ENCODE measurements at places on chromosomes 6 and 20.

- DNase-seq: peak; percentile 15
Observed at GRCh38 chr6:49556429-49556837, 6.0 kb downstream of the C6orf141 start.

- no peak for DNase-seq
Observed at GRCh38 chr6:10138917-10139316, 276.0 kb downstream of the TFAP2A start.

GRCh38 chr6:71289039-71289801 lies 609 bp downstream of the OGFRL1 start:
- peak; percentile 50 for DNase-seq

DNA sequence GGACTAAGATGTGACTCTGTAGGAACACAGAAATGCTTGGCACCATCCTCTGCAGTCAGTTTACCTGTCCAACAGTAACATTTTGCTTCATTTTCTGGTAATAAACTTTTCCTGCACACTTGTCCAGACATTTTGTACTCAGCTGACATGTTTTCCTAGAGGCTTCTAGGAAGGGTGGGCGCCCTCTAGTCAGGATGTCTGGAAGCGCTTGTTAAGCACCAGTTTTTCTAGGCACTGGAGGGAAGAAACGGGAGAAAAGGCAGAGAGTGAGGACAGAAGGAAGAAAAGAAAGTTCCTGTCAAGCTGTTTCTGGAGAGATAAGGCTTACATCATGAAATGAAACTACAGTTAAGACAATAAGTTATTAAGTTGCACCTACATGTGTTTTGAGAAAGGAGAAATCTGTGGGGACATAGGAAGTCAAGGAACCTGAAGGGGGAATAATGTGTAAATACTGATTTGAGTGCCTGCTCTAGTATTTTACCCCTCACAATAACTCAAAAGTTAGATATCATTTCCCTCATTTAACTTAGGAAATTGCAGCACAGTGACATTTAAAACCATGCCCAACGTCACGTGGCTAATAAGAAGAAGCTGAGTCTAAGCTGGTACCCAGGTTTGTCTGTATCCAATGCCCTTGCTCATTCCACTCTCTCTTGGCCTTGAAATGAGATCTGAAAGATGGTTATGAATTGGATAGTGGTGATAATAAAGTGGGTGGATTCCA lies 42.7 kb upstream of the TNFRSF21 start:
- peak; percentile 40 for DNase-seq

DNA sequence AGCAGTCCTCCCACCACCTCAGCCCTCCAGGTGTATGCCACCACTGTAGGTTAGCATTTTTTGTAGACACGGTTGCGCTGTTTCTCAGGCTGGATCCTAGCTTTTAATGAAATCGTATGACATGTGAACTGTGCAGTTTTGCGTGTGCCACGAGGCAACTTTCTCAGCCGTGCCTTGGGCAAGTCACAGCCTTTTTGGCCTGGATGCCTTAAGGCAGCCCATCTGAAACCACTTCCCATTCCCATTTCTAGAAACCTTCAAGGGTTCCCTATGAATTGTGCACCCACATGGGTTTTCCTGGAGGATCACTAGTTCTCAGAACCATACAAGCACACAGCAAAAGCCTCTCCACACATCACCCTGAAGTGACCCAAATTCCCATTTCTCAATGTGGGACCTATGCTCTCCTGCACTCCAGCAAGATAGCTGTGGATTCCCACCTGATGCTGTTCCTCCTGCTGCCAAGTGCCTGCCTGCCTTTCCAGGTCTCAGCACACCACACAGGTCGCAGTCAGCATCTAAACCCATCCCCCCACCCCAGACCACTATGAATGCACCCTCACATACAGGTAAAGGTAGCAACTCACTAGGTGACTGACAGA lies 28.9 kb downstream of the SNX5 start:
- peak; percentile 67 for DNase-seq

DNA sequence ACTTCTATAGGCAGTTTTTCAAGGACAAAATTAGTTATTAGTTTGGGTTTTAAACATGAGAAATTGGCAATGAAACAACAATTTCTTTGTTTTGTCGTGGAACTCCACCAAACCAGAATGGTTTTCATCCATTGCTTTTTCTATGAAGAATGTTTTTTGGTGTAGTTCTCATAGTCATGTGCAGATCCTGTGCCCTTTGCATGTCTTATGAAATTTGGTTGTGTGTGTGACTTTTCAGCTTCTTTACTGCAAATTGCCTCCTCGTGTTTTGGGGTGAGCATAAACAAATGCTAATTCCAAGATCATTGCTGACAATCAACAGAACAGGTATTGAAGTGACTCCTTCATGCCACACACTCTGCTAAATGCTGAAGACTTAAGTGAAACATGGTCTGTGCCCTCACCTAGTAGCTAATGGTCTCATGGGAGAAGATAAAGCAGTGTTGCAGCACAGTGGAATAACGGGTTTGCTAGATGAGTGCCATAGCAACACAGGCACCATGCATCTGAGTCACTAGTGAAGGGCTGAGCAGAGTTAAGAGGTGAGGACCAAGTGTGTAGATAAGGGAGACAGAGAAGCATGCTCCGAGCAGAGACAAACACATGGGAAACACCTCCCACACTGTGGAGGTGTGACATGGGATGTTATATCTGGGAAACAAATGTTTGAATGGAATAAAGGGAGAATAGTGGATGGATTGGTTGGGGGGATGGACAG lies 120.0 kb downstream of the SLC16A10 start:
- DNase-seq: no peak

DNA sequence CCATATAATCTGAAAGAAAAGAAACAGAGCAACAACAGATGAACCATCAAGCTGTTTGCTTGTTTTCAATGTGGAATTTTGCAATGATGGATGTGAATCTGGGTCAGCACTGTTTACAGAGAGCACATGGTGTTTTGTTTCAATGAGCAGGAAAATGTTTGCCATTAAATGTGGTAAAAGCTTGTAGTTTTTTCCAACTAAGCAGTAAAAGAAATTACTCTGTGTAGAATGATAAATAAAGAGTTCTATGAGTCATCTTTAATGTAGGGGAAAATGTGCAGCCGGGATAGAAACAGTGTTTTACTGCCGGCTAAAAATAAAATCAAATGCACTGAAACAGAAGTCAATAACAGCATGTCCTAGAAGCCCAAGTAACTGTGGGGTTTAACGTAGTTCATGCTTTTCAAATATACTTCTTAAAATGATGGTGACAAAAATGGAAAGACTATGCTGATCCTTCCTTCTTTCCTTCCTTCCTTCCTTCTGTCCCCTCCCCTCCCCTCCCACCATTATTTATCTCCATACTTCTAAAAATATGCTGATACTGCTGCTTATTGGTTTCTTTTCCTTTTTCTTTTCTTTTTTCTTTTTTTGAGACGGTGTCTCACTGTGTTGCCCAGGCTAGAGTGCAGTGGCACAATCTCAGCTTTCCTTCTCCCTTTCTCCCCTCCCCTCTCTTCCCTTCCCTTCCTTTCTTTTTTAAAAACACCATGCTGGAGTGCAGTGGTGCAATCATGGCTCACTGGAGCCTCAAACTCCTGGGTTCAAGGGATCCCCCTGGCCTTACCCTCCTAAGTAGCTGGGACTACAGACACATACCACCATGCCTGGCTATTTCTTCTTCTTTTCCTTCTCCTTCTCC lies 6.3 kb upstream of the NAA20 start:
- DNase-seq: no peak
